CD4-positive, alpha-beta T cell treated with Interleukin-2 at 100 ng/mL for 4 hours (primary cell): ENCODE measurements at places on chromosomes 5 and 9.

GRCh38 chr5:72372331-72372730, 52.2 kb downstream of the PTCD2 start:
- DNase-seq: no peak

GRCh38 chr9:137163365-137163715, 6.5 kb downstream of the LRRC26 start:
- DNase-seq: no peak

- no peak for DNase-seq
Observed at GRCh38 chr5:112412346-112412745, 6.7 kb downstream of the EPB41L4A start.

DNA sequence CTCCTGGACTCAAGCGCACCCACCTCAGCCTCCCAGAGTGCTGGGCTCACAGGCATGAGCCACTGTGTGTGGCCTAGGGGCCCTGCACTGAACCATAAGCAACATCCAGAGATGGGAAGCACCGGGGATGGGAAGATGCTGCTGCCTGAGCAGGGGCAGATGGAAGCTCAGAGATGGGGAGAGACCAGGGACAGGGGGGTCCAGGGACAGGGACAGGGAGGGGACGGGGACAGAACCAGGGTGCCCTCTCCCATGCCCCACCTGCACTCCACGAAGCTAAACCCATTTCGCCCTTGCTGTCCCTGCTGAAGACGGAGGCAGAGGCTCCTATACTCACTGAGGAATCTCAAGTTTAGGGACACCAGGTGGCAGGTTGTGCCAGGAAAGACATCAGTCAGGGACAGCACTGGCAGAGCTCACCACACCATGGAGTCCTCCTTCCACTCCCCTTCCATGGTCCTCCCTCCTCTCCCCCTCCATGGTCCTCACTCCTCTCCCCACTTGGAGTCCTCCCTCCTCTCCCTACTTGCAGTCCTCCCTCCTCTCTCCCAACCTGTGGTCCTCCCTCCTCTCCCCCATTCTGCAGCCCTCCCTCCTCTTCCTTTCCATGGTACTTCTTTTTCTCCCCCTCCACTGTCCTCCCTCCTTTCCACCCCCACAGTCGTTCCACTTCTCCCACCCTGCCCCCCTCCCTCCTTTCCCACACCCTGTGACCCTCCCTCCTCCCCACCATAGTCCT, 45.5 kb upstream of the LRRC14B start:
- DNase-seq: no peak

DNA sequence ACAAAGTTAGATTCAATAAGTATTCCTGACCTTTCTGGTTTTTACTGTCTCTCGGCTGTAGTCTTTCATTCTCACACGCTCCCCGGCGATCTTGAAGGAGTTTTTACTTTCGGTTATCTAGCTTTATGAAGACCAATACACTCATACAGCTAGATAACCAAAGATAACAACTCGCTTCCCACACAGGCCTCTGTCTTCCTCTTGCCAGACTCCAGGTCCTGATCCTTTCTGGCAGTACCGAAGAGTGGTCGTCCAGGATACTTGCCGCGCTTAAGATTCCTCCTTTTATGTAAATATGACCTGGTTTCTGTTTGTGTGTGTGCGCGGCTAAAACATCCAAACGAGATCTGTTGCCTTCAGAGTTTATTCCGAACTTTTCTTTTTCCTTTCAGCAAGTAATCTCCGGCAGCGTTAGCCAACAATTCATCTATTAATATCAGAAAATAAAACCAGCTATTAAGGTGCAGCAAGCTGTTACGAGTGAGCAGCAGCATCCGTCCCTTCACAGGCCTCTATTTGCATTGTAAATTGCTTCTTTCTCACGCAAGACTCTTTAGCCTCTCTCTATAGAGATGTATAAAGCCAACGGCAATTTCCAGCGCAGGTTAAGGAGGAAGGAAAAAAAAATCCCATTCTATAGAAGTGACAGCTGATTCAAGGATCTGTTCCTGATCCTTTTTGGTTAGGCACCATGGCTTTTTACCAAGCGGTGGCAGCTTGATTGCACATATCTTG, 216.1 kb downstream of the MEF2C start:
- no peak for DNase-seq

DNA sequence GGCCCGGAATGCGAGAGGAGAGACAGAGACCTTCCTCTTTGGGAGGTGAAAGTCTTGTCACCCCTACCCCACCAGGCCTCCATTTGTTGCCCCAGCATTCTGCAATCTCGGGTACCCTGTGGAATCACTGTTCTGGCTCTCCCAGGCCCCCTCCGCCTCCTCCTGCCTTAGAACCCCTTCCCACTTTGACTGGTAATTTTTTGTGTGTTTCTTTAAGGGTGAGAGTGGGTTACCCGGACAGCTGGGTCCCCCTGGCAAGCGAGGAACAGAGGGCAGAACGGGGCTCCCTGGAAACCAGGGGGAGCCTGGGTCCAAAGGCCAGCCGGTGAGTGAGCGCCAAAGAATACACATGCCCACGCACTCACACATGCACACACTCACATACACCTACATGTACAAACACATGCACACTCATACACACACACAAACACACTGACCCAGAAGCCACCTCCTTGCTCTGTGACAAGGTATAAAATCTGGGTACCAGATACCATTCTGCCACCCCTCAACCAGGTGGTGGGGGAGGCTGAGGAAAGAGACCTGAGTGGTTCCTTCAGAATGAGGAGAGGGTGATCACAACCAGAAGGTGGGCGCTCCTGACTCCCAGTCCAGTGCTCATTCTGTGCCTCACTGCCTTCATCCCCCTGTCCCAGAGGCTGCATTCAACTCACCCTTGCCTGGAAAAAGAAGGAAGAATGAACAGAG, 30.9 kb upstream of the ORM1 start:
- DNase-seq: no peak
